ENCODE measurements at places on chromosomes 11 and 22. TPM values are rescaled to one million over a fixed set of nuclear protein-coding genes. Genes with fewer than 3 reads are reported as not detected.

DNA sequence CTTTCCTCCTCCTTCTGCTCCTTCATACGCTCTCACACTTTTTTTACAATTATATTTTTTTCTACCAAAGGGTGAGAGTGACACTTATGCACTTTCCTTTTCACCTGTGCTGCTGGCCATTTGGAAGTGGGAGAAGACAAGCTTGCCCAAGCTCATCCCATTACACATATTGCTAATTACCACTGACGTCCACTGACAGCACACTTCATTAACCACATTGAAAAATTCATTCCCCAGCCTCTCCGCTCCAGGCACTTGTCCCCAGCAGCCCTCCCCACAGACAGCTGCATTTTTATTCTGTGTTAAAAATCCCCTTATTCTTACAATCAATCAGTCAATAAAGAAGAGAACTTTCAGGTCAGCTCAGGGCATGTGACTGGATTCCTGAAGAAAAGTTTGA lies 175.1 kb downstream of the LRRC4C start:
- no peaks in the 10 kb centered on the region for H3K36me3 ChIP-seq
- no peaks in the 10 kb centered on the region for H3K4me1 ChIP-seq
- H3K4me3 ChIP-seq: no peak overlapping the region
- H3K27me3 ChIP-seq: no peaks in the 10 kb centered on the region

The AIP gene
- total RNA-seq: 63.1 TPM

GRCh38 chr11:129951201-129951865 lies 51.3 kb downstream of the PRDM10 start:
- no peaks in the 10 kb centered on the region for H3K27me3 ChIP-seq
- no peaks in the 10 kb centered on the region for H3K36me3 ChIP-seq
- H3K4me3 ChIP-seq: no peak overlapping the region

GRCh38 chr22:25923914-25924313 lies 181.9 kb downstream of the MYO18B start:
- no peaks in the 10 kb centered on the region for H3K4me1 ChIP-seq

The TBX1 gene
- 5.6 TPM for total RNA-seq

The CXCR5 gene
- total RNA-seq: 0.06 TPM

- H3K4me1 ChIP-seq: no peaks in the 10 kb centered on the region
- H3K27me3 ChIP-seq: no peaks in the 10 kb centered on the region
- peak; percentile 70 for DNase-seq
Measured at GRCh38 chr11:8056810-8057463, 24.1 kb upstream of the TUB start.

The CCDC87 gene
- 0.33 TPM for total RNA-seq

DNA sequence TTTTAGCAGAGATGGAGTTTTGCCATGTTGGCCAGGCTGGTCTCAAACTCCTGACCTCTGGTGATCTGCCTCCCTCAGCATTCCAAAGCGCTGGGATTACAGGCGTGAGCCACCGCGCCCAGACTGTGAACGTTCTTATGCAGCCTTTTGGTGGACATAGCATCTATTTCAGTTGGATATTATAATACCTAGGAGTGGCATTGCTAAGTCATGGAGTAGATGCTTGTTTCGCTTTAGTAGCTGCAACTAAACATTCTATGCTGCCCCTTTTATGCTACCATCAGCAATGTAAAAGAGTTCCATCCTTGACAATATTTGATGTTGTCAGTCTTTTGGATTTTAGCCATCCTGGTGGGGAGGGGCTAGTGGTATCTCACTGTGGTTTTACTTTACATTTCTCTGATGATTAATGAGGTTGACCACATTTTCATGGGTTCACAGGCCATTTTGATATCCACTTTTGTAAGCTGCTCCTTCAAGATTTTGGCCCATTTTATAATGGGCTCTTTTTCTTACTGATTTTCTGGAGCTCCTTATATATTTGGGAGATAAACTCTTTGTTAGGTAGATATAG lies 16.5 kb upstream of the APOBEC3A start:
- DNase-seq: no peak
- no peak overlapping the region for H3K27ac ChIP-seq
- no peak overlapping the region for H3K4me3 ChIP-seq
- no peaks in the 10 kb centered on the region for H3K36me3 ChIP-seq
- no peaks in the 10 kb centered on the region for H3K27me3 ChIP-seq
- no peaks in the 10 kb centered on the region for H3K4me1 ChIP-seq

DNA sequence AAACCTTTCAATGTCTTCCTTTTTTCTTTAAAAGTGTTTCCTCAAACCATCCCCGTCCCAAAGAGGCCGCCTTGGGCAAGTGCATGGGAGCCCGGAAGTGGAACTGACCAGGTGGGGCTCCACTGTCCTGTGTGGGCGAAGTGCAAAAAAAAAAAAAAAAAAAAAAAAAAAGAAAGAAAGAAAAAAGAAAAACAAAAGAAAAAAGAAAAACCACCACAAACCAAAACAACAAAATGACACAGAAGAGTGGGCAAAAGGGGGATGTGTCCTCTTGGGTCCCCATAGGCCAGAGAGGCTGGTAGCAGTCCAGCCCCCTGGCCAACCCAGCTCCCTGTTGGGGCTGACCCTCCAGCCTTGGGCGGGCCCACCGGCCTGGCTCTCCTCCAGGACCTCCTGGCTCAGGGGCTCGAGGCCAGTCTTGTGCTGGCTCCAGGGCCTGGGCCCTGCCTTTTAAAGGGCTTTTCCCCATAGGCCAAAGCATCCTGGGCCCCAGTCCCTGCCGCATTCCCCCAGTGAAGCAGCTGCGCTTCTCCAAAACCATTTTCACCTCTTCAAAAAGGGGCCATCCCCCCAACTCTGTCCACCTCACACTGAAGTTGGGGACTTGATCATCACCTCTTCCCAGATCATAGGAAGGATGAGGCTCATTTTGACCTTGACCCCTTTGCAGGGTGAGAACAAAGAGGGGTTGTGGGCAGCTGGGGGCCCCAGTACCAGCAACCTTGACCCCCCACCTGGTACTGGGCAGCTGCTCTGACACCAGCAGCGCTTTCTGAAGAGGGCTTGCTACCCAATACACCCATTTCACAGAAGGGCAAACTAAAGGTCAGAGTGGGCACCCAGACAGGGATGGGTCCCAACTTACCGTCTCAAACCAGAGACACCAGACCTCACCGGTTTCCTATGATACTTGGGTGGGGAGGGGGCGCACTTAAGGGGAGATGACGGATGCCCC lies 9.4 kb downstream of the CBX6 start:
- H3K27ac ChIP-seq: no peak overlapping the region
- H3K36me3 ChIP-seq: no peaks in the 10 kb centered on the region
- peak; percentile 83 for DNase-seq
- peaks cover 3% of the 10 kb centered on the region for H3K4me1 ChIP-seq
- H3K27me3 ChIP-seq: no peaks in the 10 kb centered on the region

- DNase-seq: no peak
- H3K4me1 ChIP-seq: no peaks in the 10 kb centered on the region
- no peaks in the 10 kb centered on the region for H3K36me3 ChIP-seq
- H3K4me3 ChIP-seq: no peak overlapping the region
Measured at GRCh38 chr22:46863794-46864193, 101.3 kb downstream of the TBC1D22A start.

The SPON1 gene
- total RNA-seq: 36.9 TPM

The SCT gene
- not detected for total RNA-seq

DNA sequence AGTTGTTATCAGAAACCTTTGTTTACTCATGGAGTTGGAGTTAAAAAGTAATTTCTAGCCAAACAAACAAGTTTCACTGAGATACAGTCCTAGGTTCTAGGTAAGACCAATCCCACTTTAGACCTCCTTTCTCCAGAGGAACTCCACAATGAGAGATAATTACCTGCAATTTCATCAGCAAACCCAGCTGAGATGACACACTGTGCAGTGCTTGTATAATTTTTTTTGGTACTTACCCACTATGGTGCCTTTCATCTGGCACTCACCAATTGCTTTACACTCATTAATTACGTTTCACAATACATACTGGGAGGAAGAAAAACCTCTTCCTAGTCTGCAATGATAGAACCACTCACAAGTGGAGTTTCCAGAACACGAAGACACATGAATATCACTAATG lies 1.8 kb upstream of the MUC15 start:
- H3K4me1 ChIP-seq: no peaks in the 10 kb centered on the region
- DNase-seq: no peak
- no peak overlapping the region for H3K4me3 ChIP-seq
- H3K27ac ChIP-seq: no peak overlapping the region
- H3K36me3 ChIP-seq: no peaks in the 10 kb centered on the region
- H3K27me3 ChIP-seq: no peaks in the 10 kb centered on the region

The CDHR5 gene
- total RNA-seq: not detected

GRCh38 chr11:119846374-119846773 lies 117.4 kb upstream of the NECTIN1 start:
- H3K27ac ChIP-seq: no peak overlapping the region
- no peaks in the 10 kb centered on the region for H3K36me3 ChIP-seq

The RIMBP3C gene
- not detected for total RNA-seq

- peaks cover 5% of the 10 kb centered on the region for H3K4me1 ChIP-seq
- no peaks in the 10 kb centered on the region for H3K36me3 ChIP-seq
- no peaks in the 10 kb centered on the region for H3K27me3 ChIP-seq
- DNase-seq: no peak
Measured at GRCh38 chr11:87110443-87111131, 72.9 kb downstream of the TMEM135 start.

GRCh38 chr11:128172046-128172878 lies 415.1 kb downstream of the ETS1 start:
- H3K36me3 ChIP-seq: no peaks in the 10 kb centered on the region
- no peak overlapping the region for H3K27ac ChIP-seq
- DNase-seq: peak; percentile 91
- H3K4me3 ChIP-seq: no peak overlapping the region

GRCh38 chr11:121577106-121577848 lies 124.5 kb upstream of the SORL1-AS1 start:
- no peaks in the 10 kb centered on the region for H3K27me3 ChIP-seq
- no peak for DNase-seq
- no peaks in the 10 kb centered on the region for H3K4me1 ChIP-seq
- no peak overlapping the region for H3K27ac ChIP-seq
- peaks cover 2% of the 10 kb centered on the region for H3K36me3 ChIP-seq

The OR52I2 gene
- not detected for total RNA-seq

GRCh38 chr22:26751217-26751616 lies 93.8 kb downstream of the MIAT start:
- no peak overlapping the region for H3K4me3 ChIP-seq
- no peak for DNase-seq
- H3K36me3 ChIP-seq: no peaks in the 10 kb centered on the region
- H3K27me3 ChIP-seq: no peaks in the 10 kb centered on the region

The HPS4 gene
- total RNA-seq: 35.6 TPM

- no peak overlapping the region for H3K4me3 ChIP-seq
- no peaks in the 10 kb centered on the region for H3K36me3 ChIP-seq
- no peak overlapping the region for H3K27ac ChIP-seq
- no peaks in the 10 kb centered on the region for H3K4me1 ChIP-seq
Measured at GRCh38 chr11:126072801-126073594, 10.3 kb upstream of the CDON start.

DNA sequence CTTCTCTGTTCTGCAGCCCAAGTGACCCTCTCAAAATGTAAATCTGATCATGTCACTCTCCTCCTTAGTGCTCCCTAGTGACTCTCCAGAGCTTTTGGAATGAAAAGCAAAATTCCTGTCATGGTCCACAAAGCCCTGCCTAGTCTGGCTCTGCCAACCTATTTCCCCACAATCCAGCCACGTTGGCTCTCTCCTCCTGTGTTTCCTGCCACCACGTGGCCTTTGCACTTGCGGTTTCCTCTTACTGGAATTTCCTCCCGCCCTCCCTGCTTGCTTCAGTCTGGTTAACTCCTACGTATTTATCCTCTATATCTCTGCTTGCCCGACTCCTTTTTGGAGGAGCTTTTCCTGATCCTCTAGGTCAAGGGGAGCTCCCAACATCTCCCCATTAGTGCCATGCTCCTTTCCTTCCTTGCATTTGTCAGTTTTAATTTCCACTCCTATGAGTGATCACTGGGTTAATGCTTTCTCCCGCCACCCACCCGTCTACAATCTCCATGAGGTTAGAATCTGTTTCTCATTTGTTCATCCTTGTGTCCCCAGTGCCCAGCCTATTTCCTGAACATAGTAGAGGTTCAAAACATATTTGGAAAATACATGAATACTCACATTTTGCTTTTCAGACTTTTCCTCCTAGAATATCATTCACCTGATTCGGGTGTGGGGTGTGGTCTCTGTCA lies 11.5 kb downstream of the NNMT start:
- no peaks in the 10 kb centered on the region for H3K27me3 ChIP-seq
- peaks cover 13% of the 10 kb centered on the region for H3K4me1 ChIP-seq
- DNase-seq: peak; percentile 87
- H3K4me3 ChIP-seq: no peak overlapping the region
- H3K36me3 ChIP-seq: peaks cover 5% of the 10 kb centered on the region

DNA sequence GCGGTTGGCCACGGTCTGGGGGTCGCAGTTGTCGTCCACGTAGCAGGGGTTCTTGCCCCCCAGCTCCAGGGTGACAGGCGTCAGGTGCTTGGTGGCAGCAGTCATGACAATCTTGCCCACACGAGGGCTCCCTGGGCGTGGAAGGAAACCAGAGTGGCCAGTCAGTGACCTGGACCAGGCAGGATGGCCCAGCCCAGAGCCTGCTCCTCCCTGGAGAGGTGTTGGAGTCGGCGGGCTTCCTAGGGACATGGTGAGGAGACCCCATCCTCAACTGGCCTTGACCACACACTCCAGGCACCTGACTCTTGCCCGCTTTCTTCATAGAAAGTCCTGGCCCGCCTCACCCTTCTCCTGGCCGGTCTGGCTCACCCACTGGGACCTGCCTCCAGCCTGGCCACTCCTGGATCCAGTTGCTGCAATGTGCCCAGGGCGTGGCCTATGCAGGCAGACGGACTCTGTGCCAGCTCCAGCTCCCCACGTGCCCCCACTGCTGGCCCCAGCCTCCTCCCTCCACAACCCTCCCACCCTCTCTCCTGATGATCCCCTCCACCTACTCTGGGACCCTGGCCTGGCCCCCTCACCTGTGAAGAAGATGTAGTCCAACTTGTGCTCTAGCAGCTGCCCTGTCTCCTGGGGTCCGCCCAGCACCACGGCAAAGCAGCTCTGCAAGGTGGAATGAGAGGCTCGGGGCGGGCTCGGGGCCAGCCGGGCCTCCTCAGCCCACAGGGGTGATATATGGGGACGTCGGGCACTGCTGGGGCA lies 8.7 kb downstream of the ALDH3B2 start:
- H3K4me3 ChIP-seq: no peak overlapping the region
- no peaks in the 10 kb centered on the region for H3K4me1 ChIP-seq

The ANO1 gene
- 136 TPM for total RNA-seq

- peak overlapping the region; percentile 61 for H3K4me3 ChIP-seq
- no peaks in the 10 kb centered on the region for H3K27me3 ChIP-seq
- H3K27ac ChIP-seq: peak overlapping the region; percentile 20
- no peaks in the 10 kb centered on the region for H3K36me3 ChIP-seq
- H3K4me1 ChIP-seq: no peaks in the 10 kb centered on the region
Measured at GRCh38 chr11:113773092-113773415, 438 bp downstream of the ZW10 start.

- no peak for DNase-seq
- H3K36me3 ChIP-seq: no peaks in the 10 kb centered on the region
- no peak overlapping the region for H3K4me3 ChIP-seq
Measured at GRCh38 chr11:128339792-128340191, 247.6 kb downstream of the ETS1 start.

The MS4A3 gene
- total RNA-seq: not detected

DNA sequence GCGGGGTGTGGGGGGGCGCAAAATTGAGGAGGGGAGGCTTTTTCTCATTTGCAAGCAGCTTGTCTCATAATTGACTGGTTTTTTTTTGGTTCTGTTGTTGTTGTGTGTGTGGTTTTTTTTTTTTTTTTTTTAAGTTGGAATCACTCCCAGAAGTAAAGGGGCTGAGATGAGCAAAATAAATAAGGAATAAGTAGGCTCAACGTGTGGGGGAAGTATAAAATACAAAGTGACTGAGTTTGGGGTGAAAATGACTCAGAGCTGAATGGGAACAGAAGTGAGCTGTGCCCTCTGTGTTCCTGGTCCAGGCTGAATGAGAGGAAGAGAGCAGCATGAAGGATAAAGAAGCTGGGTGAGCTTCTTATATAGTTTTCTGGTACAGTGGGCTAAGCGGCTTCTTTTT lies 90.0 kb downstream of the GRIK4 start:
- DNase-seq: no peak
- no peak overlapping the region for H3K4me3 ChIP-seq
- no peaks in the 10 kb centered on the region for H3K36me3 ChIP-seq

Data from aorta (tissue), 5 donors.